ENCODE measurements at places on chromosomes 4 and X. TPM values are rescaled to one million over a fixed set of nuclear protein-coding genes. Genes with fewer than 3 reads are reported as not detected.

CXCL8 gene
- polyA plus RNA-seq: 0.63 TPM

SUPT20HL2 gene
- not detected for polyA plus RNA-seq

L1CAM gene
- polyA plus RNA-seq: 67.6 TPM

DNA sequence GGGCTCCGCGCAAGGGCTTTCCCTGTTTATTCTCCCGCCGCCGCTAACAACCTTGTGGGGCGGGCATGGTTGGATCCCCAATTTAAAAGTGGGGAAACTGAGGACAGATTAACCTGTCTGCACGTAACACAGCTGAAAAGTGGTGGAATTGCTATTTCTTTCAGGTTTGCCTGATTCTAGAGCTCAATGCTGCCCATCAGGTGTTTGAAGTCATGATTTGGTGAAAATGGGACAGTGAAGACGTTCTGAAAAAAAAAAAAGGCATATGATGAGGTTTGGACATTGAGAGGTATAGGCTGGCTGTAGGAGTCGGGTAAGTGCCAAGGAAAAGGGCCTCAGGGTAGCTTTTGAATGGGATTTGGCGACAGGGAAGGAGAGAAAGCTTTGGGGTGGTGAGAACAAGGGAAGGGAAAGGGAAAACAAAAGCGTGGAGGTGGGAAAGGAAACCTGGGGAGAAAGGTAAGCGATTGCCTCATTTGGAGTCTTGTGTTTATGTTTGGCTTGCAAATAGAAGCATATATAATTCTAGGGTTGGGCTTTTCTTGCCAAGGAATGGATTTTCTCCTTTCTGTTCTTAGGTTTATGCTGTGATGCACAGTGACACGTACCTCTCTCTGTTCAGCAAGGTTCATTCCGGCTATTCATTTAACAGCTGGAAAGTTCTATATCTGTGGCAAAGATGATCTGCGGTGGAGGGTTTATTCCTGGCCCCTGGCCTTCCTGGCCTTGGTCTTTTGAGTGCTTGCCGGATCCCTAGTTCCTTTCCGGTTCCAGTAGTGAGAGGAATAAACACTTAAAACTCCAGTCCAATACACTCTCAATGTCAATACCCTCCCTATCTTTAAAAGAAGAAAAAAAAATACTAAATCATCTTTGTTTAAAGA, 2.4 kb upstream of the STIM2 start:
- DNase-seq: no peak

DNA sequence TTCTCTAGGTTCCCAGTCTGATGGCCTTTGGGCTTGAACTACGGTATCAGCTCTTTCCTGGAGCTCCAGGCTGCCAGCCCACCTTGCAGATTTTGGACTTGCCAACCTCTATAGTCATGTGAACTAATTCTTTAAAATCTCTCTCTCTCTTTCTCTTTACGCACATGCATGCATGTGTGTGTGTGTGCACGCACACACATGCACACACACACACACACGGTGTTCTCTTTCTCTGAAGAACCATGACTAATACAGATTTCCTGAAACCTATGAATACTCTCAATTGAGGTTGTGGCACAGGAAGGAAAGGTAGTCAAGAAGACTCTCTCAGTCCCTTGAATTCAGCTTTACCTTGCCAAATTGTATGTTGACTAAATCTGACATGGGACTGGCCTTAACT, 6.2 kb upstream of the ZCCHC13 start:
- no peak for DNase-seq

GRCh38 chrX:147803948-147804347, 107.8 kb upstream of the FMR1 start:
- DNase-seq: no peak

DNA sequence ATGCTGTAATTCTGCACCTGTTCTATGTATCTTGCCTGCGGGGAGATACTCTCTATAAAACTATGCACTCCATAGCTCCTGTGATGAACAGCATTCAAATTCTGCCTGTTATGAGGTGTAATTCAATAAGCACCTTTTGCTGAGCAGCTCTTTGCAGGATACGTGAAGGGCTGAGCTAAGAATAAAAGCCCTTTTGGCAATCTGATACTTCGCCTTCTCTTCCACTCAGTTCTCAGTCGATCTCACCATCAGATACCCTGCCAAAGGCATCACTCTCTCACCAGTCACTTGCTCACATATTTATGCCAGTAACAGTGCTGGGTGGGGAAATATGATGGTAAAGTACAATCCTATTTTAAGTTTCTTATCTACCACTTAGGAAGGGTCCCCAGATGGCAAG, 67.2 kb downstream of the RPS3A start:
- DNase-seq: no peak

DNA sequence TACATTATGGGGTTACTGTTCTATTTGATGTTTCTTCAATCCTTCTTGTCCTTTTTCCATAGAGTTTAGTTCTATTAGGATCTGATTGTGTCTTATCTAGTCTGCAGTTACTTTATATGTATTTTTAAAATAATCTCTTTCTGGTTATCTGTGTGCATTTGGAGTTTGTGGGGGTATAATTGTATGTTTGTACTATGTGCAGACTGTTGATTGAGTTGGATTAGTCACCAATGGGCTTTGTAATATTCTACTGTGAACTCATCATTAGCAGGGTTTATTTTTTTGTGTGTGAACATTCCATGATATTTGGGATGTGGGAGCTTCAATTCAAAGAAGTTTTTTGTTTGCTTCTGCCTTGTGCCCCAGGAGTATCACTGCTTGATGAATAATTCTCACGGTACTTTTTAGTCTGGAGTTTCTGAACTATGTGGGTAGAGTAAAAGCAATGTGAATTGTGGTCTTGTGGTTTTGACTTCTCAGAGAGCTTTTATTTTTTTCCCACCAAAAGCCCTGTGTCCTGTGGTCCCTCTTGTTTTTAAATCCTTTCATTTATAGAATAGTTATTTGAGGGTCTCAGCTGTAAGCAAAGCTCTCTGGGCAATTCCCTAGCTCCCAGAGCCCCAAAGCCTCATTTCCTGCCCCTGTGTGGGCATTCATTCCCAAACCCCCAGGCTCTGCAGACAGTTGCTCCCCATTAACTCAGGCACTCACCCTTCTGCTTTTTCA, 127.8 kb downstream of the PHKA2 start:
- no peak for DNase-seq

PRPS2 gene
- polyA plus RNA-seq: 22.5 TPM

DNA sequence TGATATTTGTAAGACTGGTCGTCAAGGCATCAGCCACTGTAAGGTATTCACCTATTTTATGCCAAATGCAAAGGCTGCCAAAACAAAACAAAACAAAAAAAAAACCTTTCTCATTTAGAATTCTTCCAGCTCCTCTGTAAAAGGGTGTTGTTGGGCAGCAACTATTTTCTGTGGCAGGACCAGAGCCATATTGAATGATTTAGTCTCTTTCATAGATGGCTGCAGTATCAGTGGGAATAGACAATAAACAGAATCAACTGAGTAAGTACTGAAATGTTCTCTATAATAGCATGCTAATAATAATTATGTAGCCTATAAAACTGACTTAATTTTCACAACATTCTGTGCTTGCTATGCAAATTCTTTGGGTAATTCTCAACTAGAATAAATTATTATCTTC, 389.7 kb upstream of the PABPC4L start:
- DNase-seq: no peak

- no peak for DNase-seq
Observed at GRCh38 chr4:126775485-126776106, 857.2 kb upstream of the INTU start.

DNA sequence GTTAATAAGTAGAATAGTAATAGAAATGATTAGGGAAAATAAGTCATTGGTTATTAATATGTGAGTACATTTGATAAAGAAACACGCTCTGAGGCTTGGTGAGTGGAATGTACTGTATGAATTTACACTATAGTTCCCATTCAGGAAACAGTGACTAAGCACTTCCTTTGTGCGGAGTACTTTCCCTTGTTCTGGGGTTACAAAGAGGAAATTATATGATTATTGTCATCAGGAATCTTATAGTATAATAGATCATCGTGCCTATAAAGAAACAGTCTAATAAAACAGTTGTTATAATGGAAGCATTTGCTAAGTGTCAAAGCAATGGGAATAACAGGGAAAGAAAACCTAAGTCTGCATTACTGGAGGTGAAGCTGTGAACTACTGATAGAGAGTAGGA, 138.0 kb downstream of the RPA4 start:
- no peak for DNase-seq

Measured in left renal pelvis (tissue), 4 donors.